ENCODE measurements at places on chromosomes 3 and 15.

GRCh38 chr3:195236076-195236798 lies 34.7 kb downstream of the XXYLT1 start:
- DNase-seq, result no peak

DNA sequence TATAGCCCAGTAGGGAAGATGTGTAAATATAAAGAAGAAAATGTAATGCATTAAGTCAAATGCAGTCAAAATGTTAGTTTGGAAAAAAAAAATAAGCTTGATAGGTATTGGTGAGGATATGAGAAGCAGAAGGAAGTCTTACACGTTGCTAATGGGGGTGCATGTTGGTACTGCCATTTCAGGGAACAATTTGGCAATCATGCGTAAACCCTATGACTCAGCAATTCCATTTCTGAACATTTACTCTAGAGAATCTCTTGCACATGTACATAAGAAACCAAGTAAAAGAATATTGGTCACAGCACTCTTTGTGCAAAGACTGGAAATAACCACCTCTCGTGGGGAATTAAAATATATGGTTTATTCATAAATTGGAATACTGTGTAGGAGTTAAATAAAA lies 35.5 kb upstream of the TIMP4 start:
- no peak for DNase-seq

DNA sequence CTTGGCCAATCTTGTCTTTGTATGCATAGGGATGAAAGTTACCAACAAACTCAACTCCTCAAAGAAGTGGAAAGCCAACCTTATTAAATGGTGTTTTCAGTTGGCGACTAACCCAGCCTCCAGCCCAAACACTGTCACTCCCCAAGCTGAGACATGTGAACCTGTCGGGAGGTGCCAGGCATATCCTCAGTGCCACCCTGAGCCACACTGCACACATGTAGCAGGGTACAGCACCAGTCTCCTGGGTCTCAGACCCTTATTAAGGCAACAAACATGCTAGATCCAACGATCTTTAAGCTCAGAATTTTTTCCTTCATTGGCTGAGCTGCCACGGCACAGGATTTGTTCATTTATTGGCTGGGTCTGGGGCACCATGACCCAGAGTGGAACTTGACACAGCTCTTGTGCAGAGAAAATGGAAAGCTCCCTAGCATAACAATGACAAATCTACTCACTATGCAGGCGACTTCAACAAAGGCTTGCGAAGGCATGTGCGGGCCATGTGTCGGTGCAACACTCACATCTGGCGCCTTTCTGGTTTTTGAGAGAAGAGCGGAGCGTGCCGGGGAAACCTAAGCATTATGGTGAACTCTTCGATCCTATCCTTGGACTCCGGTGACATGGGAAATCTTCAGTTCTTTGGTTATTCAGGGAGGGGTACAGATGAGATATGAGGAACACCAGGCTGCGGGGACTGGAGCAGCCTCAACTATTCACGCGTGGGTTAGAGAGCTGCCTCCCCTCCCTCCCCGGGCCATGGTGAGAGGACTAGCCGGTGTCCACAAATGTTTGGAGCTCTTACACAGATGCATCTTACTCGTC lies 190.1 kb downstream of the FAM43A start:
- DNase-seq, result no peak

DNA sequence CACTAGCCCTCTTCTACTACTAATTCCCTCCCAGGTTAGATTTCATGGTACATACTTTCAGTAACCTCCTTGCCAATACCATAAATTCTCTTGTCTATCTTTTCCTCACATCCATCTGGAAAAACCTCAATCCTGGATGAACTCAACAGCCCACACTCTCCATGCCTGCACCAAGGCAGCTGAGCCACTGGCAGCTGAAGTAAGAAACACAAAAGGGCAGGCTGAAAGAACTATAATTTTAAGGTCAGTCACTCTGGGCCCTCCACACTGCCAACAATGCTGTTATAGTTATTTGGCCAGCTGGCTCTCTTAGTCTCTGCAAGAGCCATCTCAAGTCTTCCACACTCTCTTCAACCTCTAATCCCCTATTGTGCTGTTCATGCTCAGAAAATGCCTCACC lies 15.1 kb upstream of the TIPARP start:
- DNase-seq, result no peak

- no peak for DNase-seq
Observed at GRCh38 chr3:61257148-61257547, 5.9 kb upstream of the FHIT start.

DNA sequence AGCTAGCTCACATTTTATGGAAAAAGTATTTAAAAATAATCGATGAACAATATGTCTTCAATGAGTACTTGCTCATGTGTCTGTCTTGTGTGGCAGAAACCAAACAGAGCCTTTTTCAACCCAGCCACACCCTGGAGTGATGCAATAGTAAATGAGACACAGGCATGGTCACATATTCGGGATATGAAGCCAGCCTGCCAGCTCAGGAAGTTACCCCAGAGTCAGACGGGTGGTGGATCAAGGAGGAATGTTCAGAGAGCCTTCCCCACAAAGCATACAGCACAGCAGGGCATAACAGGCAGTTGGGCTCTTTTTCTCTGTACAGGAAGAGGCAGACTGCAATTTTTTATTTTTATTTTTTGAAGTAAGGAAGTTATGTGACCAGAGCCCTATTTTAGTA lies 27.3 kb downstream of the LARP6 start:
- DNase-seq, result no peak

GRCh38 chr3:108388136-108389132 lies 92.1 kb downstream of the HHLA2 start:
- DNase-seq, result no peak

- DNase-seq, result no peak
Observed at GRCh38 chr3:187995043-187995400, 158.9 kb upstream of the LPP start.

DNA sequence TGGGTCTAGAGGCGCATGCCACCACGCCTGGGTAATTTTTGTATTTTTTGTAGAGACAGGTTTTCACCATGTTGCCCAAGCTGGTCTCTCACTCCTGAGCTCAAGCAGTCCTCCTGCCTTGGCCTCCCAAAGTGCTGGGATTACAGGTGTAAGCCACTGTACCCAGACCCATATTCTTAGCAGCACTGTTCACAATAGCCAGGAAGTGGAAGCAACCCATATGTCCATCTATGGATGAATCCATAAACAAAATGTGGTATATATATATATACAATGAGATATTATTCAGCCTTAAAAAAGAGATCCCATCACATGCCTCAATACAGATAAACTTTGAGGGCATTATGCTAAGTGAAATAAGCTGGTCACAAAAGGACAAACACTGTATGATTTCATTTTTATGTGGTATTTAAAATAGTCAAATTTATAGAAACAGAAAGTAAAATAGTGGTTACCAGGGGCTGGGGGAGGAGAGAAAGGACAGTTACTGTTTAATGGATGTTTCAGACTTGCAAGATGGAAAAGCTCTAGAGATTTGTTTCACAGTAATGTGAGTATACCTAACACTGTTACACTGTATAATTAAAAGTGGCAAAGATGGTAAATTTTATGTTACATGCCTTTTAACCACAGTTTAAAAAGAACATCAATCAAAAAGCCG lies 35.7 kb upstream of the GRAMD1C start:
- no peak for DNase-seq

GRCh38 chr3:102206511-102207031 lies 228.2 kb upstream of the ZPLD1 start:
- no peak for DNase-seq

GRCh38 chr15:39392469-39393047 lies 188.3 kb upstream of the THBS1 start:
- DNase-seq, result no peak

DNA sequence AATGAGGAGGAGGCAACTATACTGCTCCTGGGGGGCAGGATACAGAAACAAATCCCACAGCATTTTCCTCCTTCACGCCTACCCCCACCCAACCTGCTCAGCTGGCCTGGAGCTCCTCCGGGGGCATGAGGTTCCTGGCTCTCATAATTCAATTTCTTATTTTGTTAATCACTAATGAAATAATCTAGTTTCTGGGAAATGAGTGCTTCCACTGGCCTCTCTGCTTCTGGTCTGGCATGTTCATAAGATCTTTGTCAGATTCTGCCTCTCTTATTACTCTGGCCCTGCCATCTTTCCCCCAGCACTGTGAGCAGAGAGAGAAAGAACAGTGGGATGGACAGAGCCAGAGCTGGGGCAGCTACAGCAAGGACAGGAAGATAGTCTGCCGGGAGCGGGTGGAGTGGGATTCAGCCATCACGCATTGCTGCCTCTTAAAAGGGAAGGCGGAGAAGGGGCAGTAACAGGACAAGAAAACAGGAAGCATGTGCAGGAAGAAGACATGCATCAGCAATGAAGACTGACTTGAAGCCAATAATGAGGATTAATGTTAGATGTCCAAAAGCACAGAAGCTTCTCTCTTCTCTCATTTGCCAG lies 13.6 kb downstream of the RPAP1 start:
- no peak for DNase-seq

- DNase-seq, result no peak
Observed at GRCh38 chr3:183497313-183497712, 58.2 kb downstream of the KLHL6 start.

DNA sequence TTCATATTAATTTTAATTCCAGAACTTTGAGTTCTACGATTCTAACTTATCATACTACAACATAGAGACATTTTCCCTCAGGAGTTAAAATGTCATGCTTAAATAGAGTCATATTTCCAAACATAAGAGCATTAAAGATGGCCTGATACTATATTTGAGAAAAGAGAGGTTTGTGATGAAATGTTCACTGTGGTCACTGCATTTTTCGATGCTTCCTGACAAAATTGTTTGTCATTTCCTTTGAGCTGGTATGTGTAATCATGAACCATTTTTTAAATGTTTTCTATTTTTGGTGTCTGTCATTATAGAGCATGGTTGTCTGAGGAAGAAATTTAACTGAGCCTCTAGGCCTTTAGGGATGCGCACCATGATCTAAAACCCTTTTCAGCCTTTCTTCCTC lies 721.4 kb upstream of the NR2F2 start:
- DNase-seq, result no peak

All from activated naive CD8-positive, alpha-beta T cell treated with anti-CD3 and anti-CD28 coated beads, Interleukin-2, amount 50 U/mL, for 16 hours (primary cell).